ENCODE measurements at places on chromosomes 4 and X.

DNA sequence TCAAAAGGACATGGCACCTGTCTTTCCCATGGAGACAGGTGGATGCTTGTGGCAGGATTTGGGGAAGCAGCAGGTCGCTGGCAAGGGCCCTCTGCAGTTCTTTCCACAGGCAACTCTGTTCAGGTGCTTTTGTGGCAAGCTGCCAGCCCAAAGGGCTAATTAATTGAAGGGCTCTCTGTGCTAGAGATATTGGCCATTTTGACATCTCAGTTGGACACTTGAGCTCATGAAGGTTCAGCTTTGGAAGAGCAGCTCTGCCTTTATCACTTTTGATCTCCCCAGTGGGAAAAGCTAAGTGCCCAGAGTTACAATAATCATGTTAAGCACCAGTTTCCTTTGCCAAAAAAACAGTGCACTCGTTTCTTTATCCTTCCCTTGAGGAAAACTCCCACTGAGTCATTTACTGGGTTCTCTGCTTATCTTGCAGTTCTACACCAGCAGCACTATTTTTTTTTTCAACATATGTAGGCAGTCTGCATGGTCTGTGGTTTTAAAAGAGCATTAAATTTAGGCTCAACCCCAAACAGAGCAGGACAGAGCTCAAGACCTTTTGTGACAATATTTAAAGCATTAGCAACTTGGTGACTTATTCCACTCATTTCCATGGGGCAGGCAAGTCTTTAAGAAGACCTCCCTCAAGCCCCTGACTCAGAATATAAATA is 336.4 kb upstream of the RASGEF1B start:
- no peak for DNase-seq

- DNase-seq: no peak
Observed at GRCh38 chr4:84892950-84893349, 73.5 kb downstream of the WDFY3 start.

- DNase-seq: no peak
Observed at GRCh38 chr4:146368209-146368608, 153.5 kb downstream of the SLC10A7 start.

GRCh38 chr4:72094059-72094797 is 62.4 kb downstream of the NPFFR2 start:
- DNase-seq: no peak

- DNase-seq: no peak
Observed at GRCh38 chrX:109475174-109475891, 6.6 kb downstream of the GUCY2F start.

DNA sequence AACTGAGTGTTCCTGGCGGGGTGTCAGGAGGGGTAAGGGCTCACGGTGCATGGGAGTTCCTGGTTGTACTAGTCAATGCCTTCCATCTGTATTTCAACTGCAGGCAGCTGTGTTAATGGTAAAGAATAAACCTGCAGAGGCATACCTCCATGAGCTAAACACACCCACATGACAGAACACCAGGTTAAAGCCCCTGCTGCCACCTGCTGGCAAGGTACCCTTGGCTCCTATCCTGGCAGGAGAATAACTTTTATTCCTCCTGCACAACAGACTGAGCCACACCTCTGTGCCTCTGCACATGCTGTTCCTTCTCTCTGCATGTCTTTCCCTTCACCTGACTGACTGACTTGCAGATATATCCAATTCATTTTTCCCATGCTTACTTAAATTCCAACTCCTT is 11.1 kb downstream of the ITIH6 start:
- no peak for DNase-seq

All from cortex of kidney (tissue), 1 donor.